ENCODE measurements at places on chromosomes 3 and 15.

DNA sequence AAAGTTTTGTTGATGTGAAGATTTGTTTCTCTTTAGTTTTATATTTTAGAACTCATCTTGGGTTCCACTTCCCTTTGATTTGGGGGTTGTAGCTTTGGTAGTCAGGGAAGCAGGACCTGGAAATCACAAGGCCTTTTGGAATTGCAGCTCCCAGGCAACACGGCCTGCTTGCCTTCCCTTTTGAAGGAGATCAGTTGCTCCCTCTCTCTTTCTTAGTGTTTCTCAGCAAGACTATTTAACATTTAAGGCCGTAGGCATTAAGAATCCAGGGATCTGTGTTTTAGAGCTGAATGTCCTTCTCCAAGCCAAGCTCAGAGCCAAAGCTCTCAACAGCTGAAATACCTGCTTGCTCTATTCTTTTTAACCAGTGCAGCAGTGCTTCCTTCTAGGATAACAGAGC, 310.3 kb downstream of the PTPRG start:
- no peak for DNase-seq

- DNase-seq = no peak
Measured at GRCh38 chr3:62132027-62132602, 241.2 kb downstream of the FEZF2 start.

DNA sequence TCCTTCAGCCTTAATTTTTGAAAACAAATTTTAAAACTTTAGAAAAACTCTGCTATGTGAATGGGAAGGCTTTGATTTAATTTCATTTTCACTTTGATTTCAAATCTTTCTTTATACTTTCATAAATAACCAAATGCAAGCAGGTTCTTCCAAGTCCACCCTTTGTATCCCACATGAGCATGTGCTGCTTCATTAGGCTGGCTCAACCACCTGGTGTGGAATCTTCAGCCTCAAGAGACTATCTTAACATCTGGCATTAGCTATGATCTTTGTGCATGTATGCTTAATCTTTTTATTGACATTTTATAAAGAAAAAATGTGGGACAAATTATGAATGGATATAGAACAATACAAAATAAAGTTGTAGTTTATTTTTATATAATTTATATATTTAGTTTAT, 81.8 kb upstream of the MLF1 start:
- no peak for DNase-seq

GRCh38 chr3:192445770-192446644, 281.3 kb downstream of the FGF12 start:
- peak; percentile 94 for DNase-seq

Data from NCI-H1105 (cell line).